ENCODE measurements at places on chromosomes 2 and 18.
A peak's percentile ranks its signal among the peaks of the same experiment; 100 is the strongest.

GRCh38 chr2:224875841-224876240 lies 159.7 kb upstream of the CCDC195 start:
- DNase-seq, result no peak

DNA sequence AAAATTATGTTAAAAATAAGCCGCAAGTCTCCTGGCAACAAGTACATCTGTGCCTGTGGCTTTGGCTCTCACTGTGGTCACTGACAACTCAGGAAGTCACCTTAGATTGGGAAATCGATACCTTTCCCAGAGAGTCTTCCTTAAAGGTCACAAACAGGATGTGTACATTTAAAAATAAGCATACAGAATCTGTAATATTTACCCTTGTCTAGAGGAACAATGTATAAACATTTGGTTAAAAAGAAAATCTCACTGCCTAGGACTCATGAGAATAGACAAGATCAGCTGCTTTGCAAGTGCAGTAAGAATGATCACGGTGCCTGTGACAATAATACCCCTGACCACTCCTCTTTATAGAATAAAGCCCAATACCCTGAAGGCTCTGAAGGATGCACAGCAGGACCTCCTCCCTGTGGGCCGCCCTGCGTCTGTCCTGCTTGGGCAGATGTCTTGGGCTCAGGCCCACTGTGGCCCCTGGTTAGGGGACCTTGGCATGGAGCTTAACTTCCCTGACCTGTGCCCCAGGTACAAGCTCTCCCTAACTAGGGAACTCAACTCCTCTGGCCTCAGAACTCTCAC lies 98.0 kb upstream of the MGAT4A start:
- DNase-seq, result no peak

- DNase-seq, result no peak
Measured at GRCh38 chr2:239283961-239284795, 116.6 kb downstream of the HDAC4 start.

GRCh38 chr2:221610255-221610654 lies 38.2 kb upstream of the EPHA4 start:
- no peak for DNase-seq

DNA sequence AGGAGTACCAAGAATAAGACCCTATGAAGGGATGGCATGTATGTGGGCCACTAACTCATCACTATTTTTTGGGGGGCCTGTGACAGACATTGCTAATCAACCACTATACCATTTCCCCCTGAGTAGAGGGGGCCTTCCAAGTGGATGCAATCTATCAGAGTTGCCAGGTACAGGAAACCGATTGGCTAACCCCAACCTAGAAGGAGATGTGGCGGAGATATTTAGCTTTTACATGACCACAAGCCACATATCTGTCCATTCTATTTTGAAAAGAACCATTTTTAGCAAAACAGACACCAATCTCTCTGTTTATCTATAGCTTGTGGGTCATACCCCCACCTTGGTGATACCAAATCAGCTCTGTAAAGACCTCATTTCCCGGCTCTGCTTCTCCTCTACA lies 51.0 kb downstream of the PAX8 start:
- no peak for DNase-seq

- DNase-seq, result no peak
Measured at GRCh38 chr2:152549423-152549822, 167.8 kb downstream of the PRPF40A start.

DNA sequence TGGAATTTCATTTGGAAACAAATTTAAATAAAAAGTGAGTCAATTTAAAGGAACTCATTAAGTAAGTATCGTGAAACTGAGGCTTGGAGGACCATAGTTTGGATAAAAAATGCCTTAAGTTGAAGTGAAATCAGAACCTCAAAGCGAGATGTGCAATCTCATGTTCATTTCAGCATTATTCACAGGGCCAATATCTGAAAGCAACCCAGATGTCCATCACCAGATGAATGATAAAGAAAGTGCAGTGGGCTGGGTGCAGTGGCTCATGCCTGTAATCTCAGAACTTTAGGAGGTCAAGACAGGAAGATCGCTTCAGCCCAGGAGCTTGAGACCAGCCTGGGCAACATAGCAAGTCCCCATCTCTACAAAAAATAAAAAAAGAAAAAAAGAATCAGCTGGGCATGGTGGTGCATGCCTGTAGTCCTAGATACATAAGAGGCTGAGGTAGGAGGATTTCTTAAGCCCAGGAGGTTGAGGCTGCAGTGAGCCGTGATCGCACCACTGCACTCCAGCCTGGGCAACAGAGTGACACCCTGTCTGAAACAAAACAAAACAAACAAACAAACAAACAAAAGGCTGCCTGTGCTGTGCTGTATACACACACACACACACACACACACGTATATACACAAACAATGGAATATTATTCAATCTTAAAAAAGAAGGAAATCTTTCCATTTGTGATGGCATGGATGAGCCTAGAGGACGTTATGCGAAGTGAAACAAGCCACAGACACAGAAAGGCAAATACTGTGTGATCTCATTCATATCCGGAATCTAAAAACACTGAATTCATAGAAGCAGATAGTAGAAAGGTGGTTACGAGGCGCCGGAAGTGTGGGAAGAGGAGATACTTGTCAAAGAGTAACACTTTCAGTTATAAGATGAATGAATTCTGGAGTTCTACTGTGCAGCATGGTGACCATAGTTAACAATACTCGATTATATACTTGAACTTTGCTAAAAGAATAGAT lies 14.5 kb downstream of the SH3RF3 start:
- DNase-seq, result peak; percentile 75

- DNase-seq, result no peak
Measured at GRCh38 chr2:239199041-239199768, 201.6 kb downstream of the HDAC4 start.

GRCh38 chr2:145066151-145066661 lies 546.3 kb upstream of the ZEB2 start:
- DNase-seq, result no peak

DNA sequence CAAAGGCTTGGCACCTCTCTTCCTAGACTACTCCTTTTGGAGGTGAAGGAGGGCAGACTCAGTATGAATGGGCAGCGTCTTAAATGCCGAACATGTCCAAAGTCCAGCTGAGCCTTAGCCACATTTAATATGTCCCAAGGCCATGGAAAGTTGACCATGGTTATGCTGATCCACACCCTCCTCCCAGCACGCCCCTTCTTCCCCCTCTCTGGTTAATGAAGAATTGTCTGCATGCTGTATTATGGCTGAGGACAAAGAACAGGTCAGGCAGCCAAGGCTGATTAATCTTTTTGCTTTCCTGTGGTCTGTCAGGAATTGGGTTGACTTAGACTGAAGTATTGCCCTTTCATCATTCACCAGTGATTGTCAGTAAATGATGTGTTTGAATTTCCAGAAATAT lies 5.8 kb upstream of the MYOM1 start:
- DNase-seq, result no peak

DNA sequence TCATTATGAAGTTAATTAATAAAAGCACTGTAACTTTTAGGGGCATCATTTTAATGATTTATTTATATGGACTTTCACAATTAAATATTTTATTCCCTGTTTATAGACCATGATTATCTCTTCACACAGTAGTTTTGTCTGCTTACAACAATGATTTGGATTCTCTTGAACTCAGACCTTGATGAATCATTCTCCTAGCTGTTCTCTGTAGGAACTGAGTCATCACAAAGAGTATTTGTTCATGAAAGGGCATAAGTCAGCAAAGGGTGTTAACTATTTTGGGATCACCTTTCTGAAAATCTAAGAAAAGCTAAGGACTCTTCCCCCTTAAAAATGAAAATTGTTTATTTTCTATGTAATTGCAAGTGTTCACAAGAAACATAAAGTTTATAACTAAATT lies 461.1 kb upstream of the UBE2E3 start:
- DNase-seq, result no peak

- DNase-seq, result peak; percentile 30
Measured at GRCh38 chr2:27715318-27716210, 51.9 kb downstream of the SLC4A1AP start.

GRCh38 chr2:233795735-233796171 lies 17.6 kb downstream of the MROH2A start:
- DNase-seq, result no peak

GRCh38 chr18:51089691-51090090 lies 59.7 kb downstream of the SMAD4 start:
- DNase-seq, result no peak

GRCh38 chr18:7349181-7349837 lies 118.4 kb downstream of the LRRC30 start:
- no peak for DNase-seq

DNA sequence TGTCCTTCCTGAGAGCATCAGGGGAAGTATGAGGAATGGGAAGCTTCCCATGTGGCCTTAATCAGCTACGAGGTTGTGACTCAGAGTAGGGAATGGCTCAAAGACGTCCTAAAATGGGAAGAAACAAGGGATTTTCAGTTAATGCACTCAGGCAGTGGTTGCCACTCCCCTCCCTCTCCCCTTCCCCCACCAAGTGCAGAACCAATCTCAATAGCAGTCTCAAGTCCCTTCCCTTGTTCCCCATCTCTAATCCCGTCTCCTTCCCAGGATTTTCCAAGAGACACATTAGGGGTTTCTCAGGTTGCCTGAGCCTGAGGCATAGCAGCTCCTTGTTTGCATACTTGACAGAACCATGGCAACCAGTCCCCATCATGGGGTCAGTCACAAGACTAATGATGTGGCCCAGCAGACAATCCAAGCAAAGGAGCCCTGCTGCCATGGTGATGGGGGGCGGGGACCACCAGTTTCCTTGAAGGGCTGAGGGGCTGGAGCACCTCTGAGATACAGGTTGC lies 18.2 kb upstream of the RESP18 start:
- no peak for DNase-seq

GRCh38 chr2:55213822-55214221 lies 18.3 kb downstream of the CLHC1 start:
- no peak for DNase-seq

GRCh38 chr18:4454537-4455112 lies 482 bp downstream of the DLGAP1 start:
- DNase-seq, result no peak

GRCh38 chr2:38751596-38752410 lies 642 bp upstream of the SRSF7 start:
- DNase-seq, result no peak

DNA sequence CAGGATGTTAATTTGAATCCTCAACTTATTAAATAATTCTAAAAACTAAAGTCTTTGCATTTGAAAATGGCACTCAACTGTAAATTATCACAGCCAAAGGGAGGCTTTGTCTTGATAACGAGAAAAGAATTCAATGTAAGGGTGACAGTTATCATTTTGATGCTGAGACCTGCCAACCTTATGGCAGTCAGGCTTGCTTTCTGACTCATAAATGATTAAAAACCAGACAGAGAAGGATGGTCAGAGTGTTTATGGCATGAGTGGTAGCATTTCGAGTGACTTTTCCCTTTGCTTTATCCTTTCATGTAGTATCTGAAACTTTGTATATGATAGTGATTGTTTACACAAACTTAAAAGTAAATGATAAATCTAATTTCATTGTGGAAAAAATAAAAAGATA lies 53.9 kb upstream of the EPC2 start:
- DNase-seq, result no peak

DNA sequence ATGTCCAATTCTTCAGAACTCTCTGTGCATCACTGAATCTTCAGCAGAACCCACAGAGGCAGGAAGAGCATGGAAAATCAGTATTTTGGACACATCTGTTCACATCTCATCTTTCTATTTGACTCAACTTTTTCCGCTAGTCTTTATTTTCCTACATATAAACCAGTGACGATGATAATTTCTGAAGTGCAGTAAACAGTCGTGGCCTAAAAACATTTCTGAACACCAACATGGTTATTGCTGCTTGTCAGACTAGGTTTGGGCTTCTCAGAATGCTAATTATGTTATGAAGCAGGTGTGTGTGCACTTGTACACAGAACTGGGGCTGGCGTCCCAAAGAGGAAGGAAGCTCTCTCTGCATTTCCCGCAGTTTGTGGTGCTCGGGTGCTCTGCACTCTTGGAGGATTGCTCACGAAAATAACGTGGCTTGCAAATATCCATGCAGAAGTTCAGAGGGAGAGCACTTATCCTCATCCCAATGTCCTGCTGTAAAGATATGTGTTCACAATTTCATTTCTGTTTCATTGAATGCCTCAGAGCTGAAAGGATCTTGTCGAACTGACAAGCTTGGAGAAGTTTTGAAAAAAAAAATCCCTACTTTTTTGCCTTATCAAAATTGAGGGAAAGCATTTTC lies 50.8 kb downstream of the EDAR start:
- peak; percentile 28 for DNase-seq

DNA sequence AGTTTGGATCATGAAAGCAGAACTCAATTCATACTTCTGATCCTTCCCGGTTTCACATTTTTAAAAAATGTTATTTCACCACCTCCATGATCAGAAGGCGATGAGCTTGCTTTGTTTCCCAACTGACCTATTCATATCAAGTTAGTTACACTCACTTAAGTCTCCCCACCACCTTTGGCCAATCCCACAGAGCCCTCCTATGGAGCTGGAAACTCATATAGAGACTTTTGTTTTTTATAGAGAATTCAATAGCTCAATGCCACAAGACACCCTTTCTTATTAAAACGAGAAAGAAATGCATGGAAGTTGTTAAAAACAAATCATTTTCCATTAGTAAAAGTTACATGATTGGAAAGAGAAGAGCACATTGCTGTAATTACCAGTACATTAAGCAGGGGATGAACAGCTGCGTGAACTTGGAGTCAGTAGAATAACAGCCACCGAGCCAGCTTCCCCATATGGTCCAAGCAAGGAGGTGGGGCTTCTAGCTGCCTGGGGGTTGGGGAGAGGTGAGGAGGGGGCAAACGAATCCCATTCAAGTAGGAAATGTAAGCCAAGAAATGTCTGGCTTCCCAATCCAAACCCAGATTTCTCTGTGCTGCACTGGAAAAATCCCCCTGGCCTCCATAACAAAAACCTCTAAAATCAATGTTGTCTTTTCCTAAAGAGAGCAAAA lies 614.5 kb downstream of the IRS1 start:
- DNase-seq, result no peak

DNA sequence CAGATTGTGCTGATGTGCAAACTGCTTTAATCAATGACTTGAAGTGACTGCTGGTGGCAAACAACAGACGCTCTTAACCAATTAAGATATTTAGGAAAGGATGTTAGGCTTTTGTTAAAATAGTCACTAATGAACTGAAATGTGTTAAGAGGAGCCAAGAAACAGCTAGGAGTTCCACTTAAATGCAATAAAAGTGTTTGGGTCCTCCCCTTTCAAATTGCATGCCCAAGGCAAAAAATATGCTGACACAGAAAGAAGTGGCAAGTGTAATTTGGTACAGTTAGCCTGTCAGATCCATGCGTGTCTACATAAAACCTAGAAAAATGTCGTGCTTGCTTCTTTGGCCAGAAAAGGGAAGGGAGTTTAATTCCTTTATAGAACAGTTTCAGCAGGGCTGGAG lies 61.9 kb downstream of the XRCC5 start:
- DNase-seq, result no peak

GRCh38 chr2:109482361-109482861 lies 131.4 kb downstream of the SEPTIN10 start:
- no peak for DNase-seq

DNA sequence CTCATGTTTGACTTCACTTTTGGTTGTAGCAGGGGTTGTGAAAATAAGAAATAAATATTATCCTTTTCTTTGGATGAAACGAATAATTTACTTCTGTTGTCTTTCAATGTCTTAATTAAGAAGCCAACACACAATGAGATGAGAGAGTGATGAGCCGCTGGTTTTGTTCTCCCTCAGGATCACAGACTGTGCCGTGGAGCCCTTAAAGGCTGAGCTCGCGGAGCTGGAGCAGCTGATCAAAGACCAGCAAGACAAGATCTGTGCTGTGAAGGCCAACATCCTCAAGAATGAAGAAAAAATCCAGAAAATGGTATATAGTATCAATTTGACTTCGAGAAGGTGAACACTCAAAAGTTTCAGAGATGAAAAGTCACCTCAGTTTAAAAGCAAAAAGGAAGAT lies 28.1 kb upstream of the ASB1 start:
- no peak for DNase-seq

- DNase-seq, result no peak
Measured at GRCh38 chr2:119586085-119586484, 41.8 kb downstream of the CFAP221 start.
